Panc1 (cell line): ENCODE measurements at places on chromosomes 16 and 17.

DNA sequence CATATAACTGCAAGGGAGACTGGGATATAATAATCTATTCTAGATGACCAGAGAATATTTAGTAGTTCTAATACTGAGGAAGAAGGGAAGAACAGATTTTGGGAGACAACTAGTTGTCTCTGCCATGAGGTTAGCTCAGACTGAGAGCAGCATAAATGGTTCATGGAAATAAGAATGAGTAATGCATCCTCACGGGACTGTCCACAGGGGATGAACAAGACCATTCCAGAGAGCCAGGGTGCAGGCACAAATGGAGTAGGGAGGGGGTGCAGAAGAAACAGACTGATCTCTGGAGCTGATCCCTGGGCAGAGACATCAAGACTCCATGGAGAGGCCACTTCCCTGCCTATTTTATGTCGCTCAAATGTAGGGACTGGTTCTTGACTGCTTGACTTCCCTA lies 30.4 kb downstream of the NLRC5 start:
- DNase-seq: no peak

DNA sequence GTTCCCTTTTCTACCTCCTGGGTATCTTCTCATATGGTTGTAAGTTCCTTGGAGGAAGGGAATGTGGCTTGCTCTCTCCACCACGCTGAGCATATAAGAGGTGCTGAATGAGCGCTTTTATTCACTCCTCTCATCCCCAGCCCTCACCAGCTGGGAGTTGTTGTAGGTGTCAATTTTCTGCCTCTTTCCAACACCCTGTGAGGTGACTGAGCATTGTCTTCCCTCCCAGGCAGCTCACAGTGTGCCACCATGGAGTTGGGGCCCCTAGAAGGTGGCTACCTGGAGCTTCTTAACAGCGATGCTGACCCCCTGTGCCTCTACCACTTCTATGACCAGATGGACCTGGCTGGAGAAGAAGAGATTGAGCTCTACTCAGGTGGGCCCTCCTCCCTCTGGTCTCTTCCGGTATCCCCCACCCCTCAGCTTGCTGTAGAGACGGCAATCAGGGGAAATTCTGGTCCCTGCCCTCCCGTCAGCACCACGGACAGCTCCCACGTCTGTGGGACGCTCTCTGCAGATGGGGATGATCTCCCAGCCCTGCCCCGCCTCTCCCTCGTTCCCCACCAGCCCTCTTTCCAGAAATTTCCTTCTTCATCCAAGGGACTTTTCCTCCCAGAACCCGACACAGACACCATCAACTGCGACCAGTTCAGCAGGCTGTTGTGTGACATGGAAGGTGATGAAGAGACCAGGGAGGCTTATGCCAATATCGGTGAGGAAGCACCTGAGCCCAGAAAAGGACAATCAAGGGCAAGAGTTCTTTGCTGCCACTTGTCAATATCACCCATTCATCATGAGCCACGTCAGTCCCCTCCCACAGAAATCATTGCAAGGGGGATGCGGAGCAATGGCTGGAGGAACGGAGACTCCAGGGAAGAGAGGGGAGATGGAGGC lies 18.3 kb downstream of the CIITA start:
- DNase-seq: no peak

DNA sequence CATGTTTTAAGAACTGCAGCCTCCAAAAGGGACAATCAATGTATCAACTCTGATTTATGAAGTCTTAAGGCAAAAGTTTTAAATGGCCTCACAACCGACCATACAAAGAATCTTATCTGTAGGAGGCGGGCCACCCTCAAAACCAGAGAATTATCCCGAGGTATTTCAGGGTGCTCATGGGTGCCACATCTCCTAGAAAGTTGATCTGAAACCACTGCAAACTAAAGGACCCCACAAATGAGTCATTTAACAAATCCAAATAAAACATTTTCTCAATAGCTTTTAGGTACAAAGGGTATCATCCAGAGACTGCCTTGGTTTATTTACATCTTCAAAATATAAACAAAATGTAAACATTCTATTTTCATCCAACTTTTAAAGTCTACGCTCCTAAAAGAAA lies 6.8 kb downstream of the ERN1 start:
- DNase-seq: no peak

GRCh38 chr17:41433586-41433985 lies 7.2 kb downstream of the KRT38 start:
- no peak for DNase-seq

DNA sequence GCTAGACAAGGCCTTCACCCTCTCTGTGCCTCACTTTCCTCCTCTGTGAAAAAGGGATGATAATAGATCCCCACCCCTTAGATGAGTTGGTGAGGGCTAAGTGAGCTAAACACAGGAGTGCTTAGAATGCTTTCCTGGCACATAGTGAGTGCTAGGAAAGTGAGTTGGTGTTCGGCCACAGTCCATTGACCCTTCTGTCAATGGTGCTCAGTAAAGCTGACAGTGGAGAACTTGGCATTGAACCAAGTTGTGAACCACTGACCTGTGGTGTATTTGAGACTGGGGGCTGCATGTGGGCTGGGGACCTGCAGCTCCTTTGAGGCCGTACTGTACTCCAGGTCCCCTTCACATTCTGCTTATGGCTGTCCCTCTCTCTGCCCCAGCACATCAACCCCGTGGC lies 4.8 kb downstream of the PLK1 start:
- no peak for DNase-seq
